ENCODE measurements at places on chromosomes 6 and 20.

DNA sequence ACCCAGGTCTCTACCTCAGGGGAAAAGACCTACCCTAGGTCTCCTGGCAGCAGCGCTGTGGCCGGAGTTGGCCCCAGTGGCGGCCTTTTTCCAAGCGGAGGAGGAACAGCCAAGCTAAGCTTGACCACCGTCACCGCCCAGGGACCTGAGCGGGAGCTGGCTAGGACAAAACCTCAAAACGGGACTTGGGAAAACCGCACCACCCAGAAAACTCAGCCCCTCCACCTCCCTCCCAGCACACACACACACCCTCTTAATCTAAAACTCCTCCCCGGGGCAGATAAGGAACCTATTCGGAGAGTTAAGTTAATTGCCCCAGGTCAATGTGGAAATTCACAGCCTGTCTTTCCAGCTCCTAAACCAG is 2.7 kb upstream of the TRERF1 start:
- DNase-seq, result no peak

DNA sequence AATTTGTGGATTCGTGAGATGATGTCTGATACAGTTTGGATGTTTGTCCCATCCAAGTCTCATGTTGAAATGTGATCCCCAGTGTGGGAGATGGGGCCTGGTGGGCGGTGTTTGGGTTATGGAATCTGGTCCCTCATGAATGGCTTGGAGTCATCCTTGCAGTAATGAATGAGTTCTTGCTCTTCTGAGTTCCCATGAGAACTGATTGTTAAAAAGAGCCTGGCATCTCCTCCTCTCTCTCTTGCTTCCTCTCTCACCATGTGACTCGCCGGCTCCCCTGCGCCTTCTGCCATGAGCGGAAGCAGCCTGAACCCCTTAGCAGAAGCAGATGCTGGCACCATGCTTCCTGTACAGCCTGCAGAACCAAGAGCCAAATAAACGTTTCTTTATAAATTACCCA is 30.5 kb upstream of the RPP40 start:
- DNase-seq, result no peak

DNA sequence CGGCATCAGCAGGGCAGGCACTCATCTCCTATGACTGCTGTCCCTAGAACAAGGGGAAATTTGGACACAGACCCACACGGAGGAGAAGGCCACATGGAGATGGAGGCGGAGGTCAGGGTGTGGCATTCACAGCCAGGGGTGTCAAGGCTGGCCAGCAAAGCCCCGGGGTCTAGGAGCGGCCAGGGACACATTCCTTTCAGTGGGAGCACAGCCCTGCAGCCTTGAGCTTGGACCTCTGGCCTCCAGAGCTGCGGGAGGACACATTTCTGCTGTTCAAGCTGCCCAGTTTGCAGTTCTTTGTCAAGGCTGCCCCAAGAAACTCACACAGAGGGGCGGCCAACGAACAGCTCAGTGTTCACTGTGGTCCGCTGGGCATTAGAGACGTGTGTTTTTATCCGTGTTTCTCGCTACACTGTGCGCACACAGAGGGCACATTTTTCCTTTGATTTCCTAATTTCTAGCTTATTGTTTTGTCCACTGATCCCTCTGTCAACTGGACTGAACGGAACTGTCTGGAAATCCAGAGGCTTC is 93.4 kb upstream of the MPC1 start:
- DNase-seq, result no peak

DNA sequence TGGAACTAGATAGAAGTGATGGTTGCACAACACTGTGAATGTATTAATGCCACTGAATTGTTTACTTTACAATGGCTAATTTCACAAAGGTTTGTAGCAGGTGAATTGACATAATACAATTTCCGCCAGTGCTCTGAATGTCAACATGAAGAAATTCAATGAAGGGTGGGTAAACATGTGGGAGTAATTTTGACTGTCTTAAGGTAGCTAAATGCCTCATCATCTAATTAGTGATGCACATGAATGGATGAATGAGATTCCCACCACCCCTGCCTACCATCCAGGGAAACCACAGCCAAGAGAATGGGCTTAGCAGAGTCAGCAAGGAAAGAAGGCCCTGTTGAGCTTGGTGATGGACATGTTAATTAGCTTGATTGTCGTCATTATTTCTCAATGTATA is 275.3 kb downstream of the ALDH8A1 start:
- no peak for DNase-seq

GRCh38 chr6:43302126-43302525 is 4.1 kb downstream of the SLC22A7 start:
- no peak for DNase-seq

- DNase-seq, result no peak
Measured at GRCh38 chr6:139294090-139294489, 2.3 kb upstream of the TXLNB start.

GRCh38 chr20:60361761-60362395 is 403.7 kb downstream of the CDH26 start:
- DNase-seq, result no peak

DNA sequence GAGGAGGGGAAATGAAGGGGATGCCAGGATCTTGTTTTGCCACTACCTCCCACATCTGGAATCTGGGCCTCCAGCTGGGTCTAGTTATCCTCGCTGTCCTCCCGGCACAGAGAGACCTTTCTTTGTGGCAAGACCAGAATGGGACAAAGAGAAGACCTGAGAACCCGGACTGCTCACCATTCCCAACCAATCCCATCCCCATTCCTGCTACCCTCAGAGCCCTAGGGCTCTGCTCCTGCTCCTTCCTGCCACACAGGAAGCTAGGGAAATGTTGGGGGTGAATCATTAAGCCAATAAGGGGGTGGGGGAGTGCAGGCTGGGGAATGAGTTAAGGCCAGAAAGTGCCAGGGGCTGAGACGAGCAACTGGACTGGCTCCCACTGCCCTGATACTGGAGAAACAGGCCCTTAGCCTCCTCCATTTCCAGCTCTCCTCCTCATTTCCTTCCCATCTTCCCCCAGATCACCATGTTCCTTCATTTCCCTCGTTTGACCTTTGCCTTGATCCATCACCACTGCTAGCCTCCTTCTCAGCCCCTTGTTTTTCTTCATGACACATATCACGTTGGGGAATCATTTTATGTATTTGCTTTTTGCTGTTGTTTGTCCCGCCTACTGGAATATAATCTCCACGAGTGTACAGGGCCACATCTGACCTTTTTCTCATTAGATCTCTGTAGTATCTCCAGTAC is 4.6 kb upstream of the IER3 start:
- no peak for DNase-seq

DNA sequence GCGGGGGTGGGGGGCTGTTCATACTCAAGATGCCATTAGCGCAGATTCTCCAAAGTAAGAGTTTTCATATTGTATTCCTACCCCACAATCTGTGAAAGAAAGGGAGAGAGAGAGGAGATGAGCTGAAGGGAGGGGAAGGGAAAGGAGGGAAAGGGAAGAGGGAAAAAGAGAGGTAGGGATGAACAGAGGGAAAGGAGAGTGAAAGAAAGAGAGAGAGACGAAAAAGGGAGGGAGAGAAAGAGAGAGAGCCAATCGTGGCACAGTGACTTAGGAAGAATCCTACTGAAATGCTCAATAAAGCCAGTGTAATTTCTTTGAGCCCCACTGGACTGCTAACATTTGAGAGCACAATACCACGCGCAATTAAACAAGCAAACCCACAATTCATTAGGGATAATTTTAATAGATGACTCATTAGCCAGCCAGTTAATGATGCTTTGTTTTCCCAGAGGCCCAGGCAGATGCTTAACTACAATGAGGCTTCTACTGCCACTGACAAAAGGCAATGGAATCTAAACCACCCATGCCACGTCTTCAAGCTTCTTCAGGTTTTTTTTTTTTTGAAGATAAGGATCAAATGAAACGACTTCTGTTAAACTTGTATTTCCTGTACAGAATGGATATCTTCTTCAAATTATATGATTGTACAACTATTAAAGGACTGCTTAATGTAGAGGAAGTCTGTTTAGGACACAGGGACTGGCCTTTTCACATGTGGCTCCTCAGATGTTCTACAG is 306.8 kb downstream of the FOXC1 start:
- DNase-seq, result no peak

DNA sequence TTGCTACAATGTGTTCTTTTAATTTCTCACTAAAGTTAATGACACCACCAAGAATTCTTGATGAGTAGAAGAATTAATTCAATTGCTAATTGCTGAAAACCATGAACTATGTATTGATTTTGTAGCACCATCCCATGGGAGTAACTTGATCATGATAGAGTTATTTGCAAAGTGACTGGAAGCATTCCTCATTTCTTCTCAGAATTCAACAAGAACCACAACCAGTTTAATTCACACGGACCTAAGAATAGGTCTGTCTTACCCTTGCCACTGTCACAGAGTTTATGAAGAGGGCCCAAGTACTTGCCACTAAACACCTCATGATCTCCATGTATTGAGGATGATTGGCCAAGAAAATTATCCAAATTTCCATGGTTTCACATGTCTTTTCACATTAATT is 222.2 kb downstream of the TMEM242 start:
- no peak for DNase-seq

DNA sequence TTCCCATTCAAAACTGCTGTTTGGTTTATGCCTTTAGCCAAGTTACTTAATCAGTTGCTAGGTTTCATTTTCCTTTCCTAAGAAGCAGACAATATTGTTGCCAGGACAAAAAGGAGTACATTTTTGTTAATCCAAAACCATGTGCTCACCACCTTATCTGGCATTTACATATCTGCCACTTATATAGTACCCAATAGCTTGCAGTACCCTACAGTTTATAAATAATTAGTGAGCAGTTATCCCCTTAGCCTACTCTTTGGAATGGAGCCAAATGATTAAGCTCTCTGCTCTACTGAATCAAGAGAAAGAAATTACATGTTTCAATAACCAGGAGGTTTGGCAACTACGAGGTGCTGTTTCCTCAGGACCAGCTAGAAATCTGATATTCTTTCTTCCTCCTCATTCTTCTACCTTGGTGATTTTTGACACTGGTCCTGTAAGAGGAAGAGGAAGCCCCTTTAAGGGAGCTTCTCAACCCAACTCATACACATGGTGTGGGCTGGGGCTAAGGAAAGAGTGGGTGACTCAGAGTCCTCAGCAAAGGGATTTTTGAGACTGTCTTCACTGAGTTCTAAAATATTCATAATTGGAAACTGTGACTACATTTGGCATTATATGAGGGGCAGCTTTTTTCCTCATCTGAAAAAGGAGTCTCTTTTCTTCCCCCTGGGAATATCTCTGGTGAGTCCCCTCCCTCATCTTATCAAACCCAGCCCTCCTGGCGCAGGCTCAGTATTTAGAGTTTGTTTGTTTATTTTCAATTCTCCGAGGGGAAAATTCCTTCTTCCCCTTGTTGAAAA is 1.5 kb downstream of the ZNFX1 start:
- DNase-seq, result no peak

DNA sequence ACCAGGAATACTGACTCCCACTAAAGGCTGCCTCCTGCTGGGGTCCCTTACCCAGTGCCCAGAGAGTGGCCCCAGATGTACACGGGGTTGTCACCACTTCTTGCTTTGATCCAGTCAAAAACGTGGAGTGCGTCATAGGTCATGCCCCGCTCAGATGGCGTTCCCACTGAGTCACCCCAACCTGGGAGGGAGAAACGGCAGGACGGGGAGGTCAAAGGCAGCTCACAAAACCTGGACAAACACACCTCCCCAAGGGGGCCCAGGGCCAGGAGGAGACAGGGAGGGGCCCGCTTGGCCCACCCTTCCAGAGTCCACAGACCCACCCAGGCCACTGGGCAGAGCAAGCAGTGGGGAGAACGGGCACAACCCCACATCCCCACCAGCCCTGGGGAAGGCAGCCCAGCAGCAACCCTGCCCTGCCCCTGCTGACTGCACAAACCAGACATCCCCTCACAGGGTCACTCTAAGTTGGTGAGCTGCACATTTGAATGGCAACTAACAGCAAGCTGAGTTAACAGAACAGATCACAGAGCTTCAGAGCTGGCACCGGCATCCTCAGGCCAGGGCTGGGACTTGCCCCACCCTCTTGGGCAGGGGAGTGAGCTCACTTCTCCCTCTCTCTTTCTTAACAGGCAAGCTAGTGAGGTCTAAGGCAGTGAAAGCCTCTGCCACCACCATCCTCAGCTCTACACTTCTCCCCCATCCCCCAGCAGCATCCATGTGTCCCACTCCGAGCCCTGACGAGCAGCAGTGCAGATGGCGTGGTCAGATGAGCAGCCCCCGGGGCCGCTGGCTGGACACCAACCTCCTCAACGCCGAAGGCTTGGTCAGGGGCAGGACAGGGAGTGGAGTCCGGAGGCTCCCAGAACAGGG is 61.7 kb downstream of the PYGB start:
- no peak for DNase-seq

DNA sequence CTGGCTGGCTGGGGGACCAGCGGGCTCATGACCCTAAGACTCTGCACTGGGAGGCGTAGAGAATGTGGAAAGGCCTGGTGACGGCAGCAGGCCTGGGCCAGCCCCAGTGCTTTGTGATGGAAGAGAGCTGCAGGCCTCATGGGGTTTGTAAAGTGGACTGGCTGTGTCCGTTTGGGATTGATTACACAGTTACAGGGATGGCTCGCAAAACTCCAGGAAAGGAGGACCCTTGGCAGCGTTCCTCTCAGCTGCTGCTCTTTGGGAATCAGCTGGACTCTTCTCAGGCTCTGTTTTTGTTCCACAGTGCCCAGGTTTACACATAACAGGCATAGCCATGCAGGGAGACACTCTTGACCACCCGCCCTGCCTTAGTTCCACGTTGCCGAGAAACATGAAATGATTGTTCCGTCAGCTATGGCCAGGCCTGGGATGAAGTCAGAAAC is 89.0 kb downstream of the SLX4IP start:
- DNase-seq, result no peak

GRCh38 chr6:137767911-137768690 is 99.0 kb upstream of the TNFAIP3 start:
- DNase-seq, result no peak

DNA sequence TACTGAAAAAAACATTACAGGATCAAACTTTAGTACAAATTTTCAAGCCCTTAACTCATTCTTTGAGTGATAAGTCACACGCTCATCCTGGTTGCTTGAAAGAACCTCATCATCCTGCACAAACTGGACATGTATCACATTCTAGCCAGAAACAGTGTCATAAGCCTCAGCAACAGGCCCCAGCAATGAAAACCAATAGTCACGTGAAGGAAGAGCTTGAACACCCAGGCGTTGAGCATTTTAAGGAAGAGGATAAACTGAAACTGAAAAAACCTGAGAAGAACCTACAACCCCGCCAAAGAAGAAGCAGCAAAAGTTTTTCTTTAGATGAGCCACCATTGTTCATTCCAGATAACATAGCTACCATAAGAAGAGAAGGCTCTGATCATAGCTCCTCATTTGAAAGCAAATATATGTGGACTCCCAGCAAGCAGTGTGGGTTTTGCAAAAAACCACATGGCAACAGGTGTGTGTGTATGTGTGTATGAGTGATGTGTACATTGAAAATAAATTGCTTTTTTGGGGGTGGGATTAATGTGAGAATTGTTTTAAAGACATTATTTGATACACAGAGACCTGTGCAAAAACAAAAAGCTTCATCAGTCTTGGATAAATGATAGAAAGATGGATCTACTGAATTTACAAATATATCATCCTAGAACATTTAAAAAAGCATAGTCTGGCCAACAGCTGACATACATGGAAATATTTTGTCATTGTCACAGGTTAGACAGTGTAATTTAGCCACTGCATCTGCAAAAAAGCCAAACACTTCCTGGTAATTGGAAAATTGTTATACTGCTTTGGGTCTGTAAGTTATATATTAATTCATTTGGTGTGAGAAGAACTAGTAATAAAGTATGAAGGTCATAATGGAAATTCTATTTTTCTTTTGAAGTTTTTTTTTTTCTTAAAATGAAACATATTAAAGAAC is 50.1 kb downstream of the PHF3 start:
- no peak for DNase-seq

- DNase-seq, result no peak
Measured at GRCh38 chr6:44349904-44350649, 7.6 kb downstream of the SPATS1 start.
